ENCODE measurements at places on chromosomes 12 and 14.

GRCh38 chr14:73775339-73776193 lies 61.4 kb upstream of the PNMA1 start:
- no peak for DNase-seq

DNA sequence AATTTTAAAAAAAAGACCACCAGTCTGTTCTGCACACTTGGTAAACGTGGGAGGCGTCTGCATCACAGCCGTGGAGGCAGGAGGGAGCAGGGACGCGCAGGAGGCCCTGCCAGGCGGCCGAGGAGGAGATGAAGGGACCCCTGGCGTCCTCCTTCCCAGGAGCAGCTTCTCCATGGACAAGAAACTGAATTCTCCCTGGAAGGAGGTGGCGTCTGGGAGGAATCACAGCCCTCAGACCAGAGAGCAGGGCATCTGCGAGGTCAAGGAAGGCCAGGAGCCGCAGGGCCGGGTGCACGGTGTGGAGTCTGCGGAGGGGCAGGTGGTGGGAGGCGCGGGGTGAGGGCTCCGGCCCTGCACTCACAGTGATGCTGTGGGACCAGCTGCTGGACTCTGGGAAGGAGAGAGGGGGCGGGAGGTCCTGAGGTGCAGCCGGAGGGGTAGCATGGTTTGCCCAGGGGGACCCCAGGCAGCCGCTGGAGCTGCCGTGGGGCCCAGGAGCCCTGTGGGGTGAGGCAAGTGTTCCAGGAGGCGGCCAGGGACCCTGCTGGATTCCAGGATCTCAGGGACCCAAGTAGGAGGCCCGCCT lies 73.5 kb upstream of the GALNT9 start:
- no peak for DNase-seq

- DNase-seq: no peak
These were observed 116.1 kb downstream of the SCARB1 start for GRCh38 chr12:124747426-124748161.

DNA sequence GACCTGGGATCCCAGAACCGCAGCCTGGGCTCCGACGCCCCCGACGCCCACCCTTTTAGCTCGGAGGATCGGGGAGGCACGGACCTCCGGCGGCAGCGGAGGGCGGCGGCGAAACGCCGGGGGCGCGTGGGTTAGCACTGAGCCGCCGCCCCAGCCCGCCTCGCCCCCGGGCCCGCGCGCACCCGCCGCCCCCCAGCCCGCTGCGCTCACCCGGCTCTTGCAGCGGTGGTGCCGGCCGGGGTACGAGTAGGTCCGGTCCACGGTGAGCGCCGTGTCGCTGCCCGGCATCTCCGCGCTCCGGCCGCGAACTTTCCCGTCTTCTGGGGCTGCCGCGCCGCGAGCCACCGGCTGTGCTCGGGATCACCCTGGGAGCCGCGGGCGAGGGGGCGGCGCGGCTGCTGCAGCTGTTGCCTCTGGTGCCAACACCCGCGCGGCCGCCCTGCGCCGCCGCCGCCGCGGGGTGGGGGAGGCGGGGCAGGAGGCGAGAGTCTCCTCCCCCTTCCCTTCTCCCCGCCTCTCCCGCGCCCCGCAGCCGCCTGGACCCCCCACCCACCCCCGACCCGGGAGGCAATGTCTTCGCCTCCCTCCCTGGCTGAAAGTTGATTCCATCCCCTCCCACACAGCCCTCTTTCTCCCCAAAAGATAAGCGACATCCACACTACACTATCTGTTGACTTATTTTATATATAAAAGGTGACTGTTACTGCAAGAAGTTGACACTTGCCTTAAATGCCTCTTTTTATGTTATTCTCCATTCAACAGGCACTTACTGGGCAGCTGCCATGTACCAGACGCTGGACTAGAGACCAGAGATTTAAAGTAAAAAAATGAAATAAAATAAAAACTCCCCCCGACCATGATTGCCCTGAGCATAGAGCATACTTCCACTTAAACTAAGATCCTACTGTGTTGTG lies at the start of gene TMCC3:
TMCC3 (minus strand) TSS at position 415 of the 914 bp plus-strand sequence; CDS start at position 288, 127 bp downstream.
- DNase-seq: peak; percentile 48

- no peak for DNase-seq
These were observed 8.3 kb downstream of the CALM1 start for GRCh38 chr14:90405101-90405500.

DNA sequence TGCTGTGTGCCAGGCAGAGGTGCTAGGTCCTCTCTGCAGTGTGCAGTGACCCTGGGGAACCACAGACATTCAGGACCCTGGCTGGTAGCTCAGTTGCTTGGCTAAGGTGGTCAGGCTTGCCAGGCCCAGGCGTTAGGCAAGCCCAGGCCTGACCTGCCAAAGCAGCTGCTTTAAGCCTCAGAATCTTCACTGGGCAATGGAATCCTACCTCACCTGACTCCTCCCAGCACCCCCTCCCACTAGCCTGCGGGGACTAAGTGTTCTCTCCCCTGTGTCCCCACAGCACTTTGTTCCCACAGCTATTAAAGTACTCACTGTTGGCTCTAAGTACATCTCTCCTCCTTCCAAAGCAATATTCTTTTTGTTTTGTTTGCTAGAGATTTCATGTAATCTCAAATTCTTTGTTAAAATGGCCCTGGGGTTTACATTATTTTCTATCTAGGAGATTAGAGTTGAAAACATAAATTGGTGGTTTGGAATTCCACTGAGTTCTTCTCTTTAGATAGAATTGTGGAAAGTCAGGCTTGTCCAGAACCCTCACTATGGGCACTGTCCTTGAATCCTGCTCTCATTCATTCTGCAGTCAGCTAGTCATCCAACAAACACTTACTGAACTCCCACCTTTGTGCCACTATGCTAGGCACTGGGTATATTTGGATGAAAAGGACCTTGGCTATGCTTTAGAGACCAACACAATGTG lies 44.4 kb downstream of the DGLUCY start:
- DNase-seq: no peak

- DNase-seq: no peak
These were observed 8.3 kb upstream of the KLRK1 start for GRCh38 chr12:10398168-10398567.

GRCh38 chr14:80316441-80316840 lies 105.1 kb upstream of the DIO2 start:
- peak; percentile 43 for DNase-seq

GRCh38 chr14:101253948-101254347 lies 307.3 kb upstream of the DIO3 start:
- no peak for DNase-seq

- no peak for DNase-seq
These were observed 398.6 kb downstream of the ZFP36L1 start for GRCh38 chr14:68394118-68394763.

DNA sequence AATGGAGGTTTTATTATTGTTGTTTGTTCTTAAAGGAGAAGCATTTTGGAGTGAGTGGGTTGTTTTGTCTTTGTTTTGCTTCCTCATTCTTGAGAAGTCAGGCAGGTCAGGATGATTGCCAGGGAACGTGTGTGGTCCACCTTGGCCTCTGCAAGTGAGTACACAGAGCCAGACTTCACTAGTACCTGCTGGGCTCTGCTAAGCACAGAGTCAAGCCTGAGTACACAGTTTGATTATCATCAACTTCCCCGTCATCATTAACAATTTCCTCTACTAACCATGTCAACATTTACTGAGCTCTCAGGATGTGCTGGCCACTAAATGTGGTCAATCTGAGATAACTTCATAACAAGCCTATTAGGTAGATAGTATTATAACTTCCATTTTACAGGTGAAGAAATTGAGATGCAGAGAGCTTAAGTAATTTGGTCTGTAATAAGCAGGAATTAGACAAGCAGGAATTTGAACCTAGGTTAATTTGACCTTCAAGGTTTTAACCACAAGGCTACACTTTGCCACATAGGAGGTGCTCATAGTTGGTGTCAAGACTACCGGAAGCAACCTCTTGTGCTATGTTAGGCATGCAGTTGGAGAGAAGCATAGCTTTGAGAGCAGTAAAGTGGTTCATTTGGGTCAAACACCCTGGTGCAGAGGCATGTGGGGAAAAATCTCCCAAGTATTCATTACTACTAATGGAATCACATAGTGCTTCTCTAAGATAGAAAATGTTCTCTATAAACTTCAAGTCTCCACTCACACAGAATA lies 178.3 kb downstream of the NUAK1 start:
- no peak for DNase-seq

Data from right lung (tissue), 10 donors.